ENCODE measurements at places on chromosomes 3 and 15.

DNA sequence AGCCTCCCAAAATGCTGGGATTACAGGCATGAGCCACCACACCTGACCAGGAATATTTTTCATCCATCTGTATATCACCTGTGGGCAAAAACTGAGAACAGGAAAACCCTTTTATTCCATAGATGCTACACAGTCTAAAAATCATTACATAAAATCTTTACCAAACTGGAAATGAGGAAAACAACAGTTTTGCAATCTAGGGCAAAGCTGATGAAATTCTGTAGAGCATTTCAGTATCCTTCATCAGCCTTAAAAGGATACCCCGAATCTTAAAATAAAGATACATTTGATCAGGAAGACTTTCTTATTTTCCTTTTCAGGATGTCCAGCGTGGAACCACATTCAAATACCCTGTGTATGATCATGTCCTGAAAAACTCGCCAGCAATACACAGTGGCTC, 7.1 kb downstream of the SIAH2 start:
- no peak for DNase-seq

DNA sequence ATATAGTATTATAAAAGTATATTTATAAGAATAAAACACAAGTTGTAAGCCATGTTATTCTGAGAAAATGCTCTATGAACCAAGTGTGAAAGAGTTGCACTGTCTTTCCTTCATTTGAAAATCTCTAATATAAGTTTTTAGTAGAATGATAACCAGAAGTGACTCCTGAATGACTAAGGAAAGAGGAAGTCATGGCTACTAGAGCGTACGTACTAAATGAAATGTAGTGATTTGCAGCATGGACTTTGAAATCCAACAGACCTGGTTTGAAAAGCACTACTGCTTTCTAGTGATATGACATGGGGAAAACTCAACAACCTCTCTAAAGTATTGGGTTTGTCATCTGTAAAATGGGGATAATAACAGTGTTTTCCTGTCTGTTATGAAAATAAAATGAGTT, 10.3 kb upstream of the DNAJC13 start:
- no peak for DNase-seq

DNA sequence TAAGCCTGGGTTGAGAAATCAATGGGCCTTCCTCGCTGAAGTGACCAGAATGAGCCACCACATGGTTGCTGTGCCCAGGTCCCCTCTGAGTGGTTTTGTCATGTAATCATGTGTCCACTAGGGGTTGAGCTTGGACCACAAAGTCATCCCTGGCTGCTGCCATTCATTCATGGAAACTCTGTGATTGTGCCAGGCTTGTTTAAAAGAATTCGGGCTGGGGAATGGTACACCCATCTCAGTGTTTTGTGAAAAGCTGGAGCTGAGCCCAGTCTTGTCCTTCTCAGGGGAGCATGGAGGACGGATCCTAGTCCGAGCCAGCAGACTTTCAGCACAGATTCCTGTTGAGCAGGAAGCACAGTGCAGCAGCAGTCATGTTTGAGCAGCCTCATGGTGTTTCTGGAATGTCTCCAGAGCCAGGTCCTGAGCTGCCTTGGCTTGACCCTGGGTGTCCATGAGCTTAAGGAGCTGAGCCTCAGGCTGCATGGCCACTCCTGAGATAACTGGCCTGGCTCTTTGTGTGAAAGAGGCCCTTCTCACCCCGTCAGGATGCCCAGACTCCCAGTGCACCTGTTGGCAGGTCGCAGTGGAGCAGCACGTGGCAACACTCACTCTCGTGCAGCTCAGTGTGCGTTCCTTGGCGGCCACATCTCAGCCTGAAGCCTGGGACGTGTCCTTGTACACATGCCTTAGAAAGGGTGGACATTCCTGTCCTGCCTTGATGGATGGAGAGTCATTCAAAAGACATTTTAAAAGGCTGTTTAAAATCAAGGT, 260.3 kb upstream of the TPM1 start:
- DNase-seq, result peak; percentile 26

GRCh38 chr15:51904931-51905330, 66.6 kb downstream of the LEO1 start:
- DNase-seq, result no peak

- no peak for DNase-seq
Measured at GRCh38 chr3:155325263-155325835, 31.9 kb upstream of the STRIT1 start.

- no peak for DNase-seq
Measured at GRCh38 chr15:69042531-69042930, 28.0 kb downstream of the NOX5 start.

Data from RKO (cell line).